CD4-positive, alpha-beta T cell (primary cell): ENCODE measurements at places on chromosomes 2 and 18. TPM values are rescaled to one million over a fixed set of nuclear protein-coding genes. Genes with fewer than 3 reads are reported as not detected.
A peak's percentile ranks its signal among the peaks of the same experiment; 100 is the strongest.

DNA sequence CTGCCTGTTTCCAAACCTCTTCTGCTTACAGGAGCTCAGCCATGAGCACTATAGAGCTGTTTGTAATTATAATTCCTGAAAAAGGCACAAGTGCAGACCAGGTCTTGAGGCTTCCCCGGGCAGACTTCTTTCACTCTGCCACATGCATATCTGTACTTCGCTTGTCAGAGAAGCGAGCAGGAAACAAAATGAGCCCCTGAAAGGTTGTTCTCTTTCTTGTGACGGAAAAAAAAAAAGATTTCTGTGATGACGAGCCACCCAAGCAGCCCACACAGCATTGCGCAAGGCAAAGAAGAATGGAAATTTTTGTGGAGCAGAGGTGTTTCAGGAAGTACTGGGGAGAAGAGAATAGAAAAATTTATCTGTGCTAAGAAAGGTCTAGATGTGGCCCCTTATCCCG, 54.0 kb upstream of the LINC00305 start:
- DNase-seq: no peak

DNA sequence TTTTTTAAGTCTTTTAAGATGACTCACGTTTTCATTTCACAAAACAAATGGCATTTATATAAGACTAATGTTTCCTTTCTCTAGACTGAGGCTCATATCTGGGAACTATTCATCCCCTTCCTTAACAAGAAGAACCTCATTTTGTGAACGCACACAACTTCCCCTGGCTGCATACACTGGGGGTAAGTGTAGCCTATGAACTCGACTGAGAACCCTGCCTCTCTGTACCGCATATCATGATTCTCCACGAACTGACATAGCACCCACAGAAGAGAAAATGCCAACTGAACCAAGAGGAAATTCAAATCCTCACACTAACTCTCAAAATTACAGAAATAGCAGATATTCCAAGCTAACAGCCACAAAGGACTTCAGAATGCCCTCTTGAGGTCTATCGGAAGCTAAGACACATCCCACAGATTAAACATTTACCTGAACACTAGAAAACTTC, 236.7 kb downstream of the TCF4 start:
- DNase-seq: no peak

GRCh38 chr2:170155022-170155722, 22.8 kb upstream of the MYO3B start:
- no peak for DNase-seq

- DNase-seq: no peak
Observed at GRCh38 chr2:18971069-18971378, 381.7 kb upstream of the NT5C1B start.

GRCh38 chr18:36296650-36297416, 680 bp upstream of the FHOD3 start:
- DNase-seq: no peak

DNA sequence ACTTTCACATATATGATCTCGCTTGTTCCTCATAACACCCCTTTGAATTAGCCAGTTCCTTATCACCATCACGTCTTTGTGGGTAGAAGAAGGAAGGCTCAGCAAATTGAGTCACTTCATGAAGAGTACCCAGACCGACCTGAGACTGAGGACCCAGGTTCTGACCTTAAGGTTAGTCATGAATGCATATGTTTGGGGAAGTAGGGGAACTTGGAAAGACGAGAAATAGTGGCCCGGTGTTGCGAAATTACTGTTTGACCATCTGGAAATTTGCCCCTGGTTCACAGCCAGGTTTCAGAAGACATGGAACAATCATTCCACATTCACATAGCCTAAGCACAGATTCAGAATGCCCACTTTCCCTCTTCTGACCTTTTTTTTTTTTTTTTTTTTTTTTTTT, 59.8 kb downstream of the MEIS1 start:
- DNase-seq: no peak

- peak; percentile 82 for DNase-seq
Observed at GRCh38 chr2:231482806-231483391, 18.6 kb upstream of the NCL start.

DNA sequence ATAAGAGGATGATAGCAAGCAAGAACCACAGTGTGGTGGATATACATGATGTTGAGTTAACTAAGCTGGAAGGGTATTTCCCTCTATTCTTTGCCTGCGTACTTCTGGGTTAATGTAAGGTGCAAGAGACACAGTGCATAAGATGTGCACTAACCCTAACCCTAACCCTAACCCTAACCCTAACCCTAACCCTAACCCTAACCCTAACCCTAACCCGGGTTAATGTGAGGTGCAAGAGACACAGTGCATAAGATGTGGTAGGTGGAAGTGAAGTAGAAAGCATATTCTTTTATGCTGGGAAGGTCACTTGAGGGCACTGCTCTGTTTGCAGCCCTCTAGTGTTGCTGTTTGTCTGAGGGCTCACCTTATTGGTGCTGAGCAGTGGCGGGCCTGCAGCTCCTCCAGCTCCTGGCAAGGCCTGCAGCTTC, 181.5 kb upstream of the ITGA4 start:
- DNase-seq: no peak

- no peak for DNase-seq
Observed at GRCh38 chr18:10519366-10519765, 6.5 kb upstream of the NAPG start.

DNA sequence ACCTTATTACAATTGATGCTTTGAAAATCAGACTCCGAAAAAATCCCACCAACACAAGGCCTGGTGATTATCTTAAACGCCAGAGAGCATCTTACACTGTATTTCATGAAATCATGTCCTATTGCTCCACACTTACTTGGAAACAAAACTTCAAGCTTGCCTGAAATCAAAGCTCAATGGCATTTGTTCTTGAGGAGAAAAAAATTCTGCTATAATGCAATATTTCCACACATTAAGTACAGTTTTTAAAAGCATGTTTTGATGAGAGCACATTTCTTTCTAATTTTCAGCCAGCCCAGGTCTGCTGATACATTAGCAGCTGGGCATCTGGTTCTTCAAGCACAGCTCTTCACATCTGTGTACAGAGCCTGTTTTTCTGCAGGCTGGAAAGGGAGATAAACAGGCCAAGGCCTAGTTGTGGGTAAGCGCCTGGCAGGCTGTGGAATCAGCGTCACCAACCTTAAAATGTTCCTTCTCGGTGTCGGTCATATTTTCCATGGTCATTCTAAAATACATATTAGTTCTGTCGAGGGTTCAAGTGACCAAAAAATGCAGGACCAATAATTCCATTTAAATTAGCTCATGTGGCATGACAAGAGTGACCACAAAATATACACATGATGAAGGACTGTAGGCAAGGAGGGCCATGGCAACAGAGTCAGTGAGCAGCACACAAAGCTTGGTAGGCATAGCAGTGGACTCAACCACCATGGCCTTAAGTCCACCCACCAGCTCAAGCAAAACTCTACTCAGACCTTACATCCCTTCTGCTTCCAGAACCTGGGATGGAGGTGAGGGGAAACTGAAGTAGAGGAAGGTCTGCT, 20.9 kb downstream of the SLC8A1 start:
- no peak for DNase-seq

GRCh38 chr2:40220177-40220925, 231.5 kb downstream of the SLC8A1 start:
- DNase-seq: no peak

DNA sequence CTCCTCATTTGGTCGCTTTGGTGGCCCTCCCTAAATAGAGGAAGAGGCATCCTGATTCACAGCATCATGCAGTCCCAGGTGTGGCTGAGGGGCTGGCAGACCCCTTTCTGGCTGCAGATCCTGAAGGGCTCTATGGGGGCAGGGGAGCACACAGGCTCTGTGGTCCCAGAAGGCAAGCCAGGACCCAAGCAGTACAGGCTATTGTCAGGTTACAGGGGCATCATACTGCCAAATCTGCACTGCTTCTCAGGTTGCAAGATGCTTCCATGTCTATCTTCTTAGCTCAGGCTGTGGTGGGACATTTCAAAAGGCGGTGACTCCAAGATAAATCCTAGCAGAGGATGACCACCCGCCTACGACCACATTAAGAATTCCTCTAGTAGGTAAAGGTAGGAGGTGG, 54.3 kb downstream of the TTC32 start:
- DNase-seq: no peak

DNA sequence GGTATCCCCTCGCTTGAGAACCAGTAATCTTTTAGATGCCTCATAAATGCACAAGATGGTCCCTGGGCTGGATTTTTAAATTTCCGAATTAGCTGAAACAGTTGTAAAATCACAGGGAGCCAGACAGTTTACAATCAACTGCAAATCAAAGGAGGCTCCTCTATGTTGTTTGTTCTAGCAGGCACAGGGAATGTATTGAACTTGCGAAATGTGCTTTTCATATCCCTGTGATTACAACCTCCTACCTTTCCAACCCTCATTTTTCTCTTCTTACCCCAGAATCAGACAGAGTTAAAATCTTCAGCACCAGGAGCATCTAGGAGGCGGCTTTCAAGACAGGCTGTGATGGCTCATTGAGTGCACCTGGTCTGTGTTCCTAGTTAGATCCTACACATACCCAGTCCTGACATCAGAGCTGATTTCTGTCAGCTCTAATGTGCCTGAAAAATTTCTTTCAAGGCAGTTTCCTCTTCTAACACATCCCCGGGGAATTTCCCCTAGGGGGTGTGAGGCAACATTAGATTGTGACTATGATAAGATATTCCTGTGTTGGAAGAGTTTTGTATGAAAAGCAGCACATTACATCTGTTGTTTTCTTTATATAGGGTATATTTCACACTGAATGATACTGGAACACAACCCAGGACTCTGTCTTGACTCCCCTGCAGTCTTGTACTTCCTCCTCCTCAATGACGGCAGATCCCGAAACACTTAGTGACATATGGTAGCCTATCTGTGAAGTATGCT, 17.9 kb upstream of the CAVIN2 start:
- no peak for DNase-seq

DNA sequence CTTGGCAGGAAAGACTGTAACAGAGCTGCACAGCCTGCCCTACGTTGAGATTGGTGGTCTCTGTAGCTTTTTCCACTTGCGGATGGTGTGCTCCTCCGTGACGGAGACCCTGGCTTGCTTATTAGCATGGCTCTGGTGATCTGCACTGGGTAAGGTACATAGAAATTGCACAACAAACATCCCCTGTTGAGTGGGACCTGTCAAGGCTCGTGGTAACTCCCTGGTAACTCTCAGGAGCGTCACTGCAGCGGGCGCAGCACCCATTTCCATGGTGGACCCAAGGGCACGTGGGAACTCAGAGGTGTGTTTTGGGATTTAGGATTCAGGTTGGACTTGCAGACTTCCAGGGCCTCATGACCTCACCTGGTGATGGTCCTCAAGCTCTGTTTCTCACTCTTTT, 1.1 kb downstream of the TRAF3IP1 start:
- no peak for DNase-seq

GRCh38 chr2:109177635-109178034, 48.6 kb downstream of the SH3RF3 start:
- DNase-seq: no peak

- DNase-seq: no peak
Observed at GRCh38 chr18:43283299-43283698, 6.0 kb upstream of the SYT4 start.

DNA sequence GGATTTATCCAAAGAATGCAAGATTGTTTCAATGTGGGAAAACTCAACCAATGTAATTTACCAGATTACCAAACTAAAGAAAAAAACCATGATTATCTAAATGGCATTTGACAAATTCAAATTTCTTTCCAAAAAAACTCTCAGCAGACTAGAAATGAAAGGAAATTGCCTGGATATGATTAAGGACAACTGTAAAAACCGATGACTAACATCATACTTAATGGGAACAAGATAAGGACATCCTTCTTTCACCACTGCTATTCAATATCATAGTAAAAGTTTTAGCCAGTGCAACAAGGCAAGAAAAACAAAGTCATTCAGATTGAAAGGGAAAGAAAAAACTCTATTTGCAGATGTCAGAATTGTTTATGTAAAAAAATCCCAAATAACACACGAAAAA, 4.4 kb upstream of the CCDC150 start:
- no peak for DNase-seq

DNA sequence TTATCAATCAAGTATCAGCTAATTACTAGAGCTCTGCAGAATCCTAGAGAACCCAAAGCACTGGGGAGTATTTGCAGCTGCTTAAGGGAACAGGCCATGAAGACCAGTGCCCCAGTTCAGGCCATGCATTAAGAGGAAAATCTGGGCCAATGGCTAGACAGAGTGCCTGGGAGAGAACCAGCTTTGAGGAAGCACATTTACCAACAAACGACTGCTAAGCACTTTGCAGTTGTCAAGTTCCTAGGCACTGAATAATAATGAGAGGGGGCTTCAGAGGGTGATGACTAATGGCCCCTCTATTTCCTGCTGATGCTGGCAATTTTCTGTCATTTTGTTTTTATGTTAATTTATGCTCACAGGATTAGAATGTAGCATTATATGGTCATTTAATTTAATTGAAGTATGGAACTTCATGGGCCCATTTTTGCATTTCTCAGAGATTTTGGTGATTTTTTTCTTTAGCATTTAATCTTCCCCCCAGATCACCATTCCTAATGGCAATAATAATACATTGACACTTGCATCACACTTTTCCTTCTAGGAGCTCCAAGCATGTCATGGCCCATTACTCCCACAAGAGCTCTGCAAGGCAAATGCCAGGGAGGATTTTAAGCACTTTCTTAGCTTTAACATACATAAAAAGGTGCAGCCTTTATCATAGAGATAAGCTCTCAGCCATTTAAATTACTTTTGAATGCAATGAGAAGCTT, 147.7 kb upstream of the SPATS2L start:
- no peak for DNase-seq

DNA sequence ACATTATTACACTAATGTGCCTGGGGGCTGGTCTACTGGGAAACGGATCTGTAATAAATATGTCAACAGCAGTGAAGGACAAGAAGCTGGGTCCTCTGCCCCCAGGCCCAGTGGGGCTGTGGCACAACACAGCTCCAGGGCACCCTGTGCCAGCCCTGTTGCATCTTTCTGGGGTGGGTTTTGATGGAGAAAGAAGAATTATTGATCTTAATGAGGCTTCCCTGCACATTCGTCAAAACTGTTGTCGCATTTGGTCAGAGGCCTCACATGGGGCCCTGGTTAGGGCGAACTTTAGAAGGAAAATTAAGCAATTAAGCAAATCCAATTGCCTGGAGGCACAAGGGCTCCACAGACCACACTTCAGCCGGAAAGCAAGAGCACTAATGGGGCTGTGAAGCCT, 30.0 kb upstream of the TWIST2 start:
- no peak for DNase-seq

DNA sequence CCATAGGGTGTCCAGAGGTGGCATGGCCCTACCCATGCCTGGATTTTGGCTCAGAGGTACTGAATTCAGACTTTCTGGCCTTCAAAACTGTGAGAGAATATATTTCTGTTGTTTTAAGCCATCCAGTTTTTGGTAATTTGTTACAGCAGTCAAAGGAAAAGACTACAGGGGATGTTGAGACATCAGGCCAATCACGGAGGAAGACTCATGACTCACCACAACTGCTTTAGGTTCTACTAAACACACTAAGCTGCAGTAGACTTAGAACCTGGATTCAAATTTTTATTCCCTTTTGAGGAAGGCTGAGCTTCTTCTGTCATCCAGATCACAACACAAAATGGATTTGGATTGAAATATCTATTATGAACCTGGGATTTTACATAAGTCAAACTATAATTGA, 12.0 kb upstream of the C2orf66 start:
- no peak for DNase-seq

- no peak for DNase-seq
Observed at GRCh38 chr2:237354892-237355291, 59.1 kb downstream of the COL6A3 start.

The TIA1 gene
- total RNA-seq: 34.4 TPM

The DSC1 gene
- total RNA-seq: 1.7 TPM

The CHRNA1 gene
- 0.17 TPM for total RNA-seq

The MAL gene
- 101 TPM for total RNA-seq

The REG3G gene
- total RNA-seq: not detected

The UGT1A3 gene
- total RNA-seq: not detected

The AQP12B gene
- not detected for total RNA-seq
